ENCODE measurements at places on chromosomes 12 and 14.

DNA sequence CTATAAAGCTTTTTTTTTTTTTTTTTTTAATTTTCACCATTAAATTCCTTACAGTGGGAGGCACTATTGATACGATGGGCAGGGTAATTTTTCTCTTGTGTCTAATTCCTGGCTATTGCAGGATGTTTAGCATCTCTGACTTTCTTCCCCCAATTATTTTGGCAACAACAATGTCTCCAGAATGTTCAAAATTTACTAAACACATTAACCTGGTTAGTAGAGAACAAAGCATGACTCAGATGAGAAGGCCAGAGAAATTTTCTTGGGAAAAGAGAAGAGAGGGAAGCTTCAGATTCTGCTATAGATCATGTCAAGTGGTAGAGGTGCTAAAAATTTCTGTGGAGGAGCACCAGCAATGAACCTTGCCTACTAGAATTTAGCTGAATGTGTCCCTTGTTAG is 171.5 kb upstream of the PRICKLE1 start:
- no peak for DNase-seq

DNA sequence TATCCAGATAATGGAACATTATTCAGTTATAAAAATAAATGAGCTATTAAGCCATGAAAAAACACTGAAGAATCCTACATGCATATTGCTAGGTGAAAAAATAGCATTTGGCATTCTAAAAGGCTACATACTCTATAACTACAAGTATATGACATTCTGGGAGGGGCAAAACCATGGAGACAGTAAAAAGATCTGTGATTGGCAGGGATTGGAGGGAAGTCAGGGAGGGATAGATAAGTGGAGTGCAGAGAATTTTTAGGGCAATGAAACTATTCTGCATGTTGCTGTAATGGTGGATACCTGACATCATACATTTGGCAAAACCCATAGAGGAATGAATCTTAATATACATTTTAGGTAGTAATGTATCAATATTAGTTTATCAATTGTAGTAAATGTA is 63.1 kb upstream of the SLC38A2 start:
- DNase-seq: no peak

DNA sequence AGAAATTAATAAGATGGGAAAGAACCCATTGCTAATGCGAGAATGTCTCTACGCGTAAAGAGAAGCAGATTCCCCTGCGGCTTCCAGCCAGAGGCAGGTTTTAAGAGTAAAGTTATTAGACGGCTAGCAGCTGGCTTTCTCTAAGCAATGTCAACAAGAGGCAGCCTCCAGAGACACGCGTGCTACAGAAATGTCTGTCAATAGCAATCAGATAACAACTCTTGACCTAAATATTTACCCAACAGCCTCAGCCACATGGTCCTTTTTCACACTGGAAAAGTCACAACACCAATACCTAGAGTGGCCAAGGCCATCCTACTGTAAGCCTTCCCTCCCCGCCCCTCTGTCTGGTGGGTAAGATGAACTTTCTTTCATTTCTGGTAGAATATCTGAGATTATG is 146.0 kb upstream of the SFSWAP start:
- no peak for DNase-seq

- no peak for DNase-seq
These were observed 6.3 kb upstream of the HOXC4 start for GRCh38 chr12:54047160-54047963.

- DNase-seq: no peak
These were observed 33.5 kb downstream of the FZD10 start for GRCh38 chr12:130195776-130196175.

DNA sequence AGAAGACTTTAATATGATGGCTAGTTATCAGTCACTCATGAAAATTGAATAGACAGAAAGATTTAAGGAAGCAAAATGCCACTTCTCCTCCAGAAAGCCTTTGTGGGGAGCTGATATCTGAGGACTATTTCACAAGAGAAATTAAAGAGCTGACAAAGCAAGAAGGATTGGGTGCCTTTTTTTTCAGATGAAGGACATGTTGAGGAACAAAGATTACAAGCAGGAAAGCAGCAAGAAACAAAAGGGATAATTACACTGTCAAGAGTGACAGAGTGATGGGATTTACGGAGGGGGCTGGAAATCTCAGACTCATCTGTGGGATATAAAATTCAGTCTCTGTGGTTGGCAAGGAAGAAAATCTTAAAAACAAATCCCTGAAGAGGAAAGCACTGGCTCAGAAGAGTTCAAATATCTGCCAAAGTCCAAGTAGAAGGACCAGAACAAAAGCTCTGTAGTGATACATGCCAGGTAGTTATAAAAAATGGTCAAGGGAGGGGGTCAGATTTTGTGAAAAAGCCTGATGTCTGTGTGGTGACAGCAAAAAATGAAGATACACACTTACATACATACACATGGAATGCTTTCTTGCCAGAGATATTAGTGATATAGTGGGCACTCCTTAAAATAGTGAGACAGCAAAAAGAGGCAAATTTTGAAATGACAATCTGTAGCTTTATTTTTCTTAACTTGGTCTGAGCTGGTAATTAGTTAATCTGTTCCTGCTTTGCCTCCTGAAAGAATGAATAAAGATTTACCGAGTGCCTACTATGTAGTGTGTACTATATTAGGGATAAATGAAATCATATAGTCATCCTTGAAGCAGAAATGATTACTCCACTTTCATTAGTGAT is 62.9 kb downstream of the EPS8 start:
- DNase-seq: no peak

GRCh38 chr12:119115296-119115905 is 63.3 kb upstream of the HSPB8 start:
- DNase-seq: peak; percentile 27

DNA sequence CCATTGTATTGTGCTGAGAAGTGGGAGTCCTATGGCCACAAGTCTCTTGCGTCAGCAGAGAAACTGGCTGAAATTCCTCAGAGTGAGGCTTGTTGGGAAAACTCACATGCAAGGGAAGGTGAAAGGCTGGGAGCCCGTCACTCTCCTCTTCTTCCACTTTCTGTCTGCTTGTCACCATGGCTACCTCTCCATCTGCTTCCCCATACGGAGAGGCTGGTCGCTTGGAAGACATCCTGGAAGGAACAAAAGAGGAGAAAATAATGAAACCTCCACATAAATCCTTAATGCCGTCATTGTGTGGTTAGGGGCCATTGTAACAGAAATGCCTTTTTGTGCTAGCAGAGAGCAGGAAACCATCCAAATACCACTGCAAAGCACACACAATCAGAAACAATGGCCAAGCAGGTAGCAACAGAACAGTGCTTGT is 53.7 kb downstream of the SOX5 start:
- no peak for DNase-seq

DNA sequence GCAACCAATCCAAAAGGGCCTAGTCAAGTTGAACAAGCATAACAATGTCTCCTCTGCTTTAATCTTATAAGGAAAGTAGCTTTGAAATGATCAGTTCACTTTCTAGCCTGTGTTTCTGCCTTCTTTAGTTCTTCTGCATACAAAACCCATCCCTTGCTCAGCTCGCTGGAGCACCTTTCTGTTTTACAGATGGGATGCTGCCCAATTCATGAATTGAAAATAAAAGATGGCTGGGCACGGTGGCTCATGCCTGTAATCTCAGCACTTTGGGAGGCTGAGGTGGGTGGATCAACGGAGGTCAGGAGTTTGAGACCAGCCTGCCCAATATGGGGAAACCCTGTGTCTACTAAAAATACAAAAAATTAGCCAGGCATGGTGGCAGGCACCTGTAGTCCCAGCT is 4.5 kb upstream of the RFC5 start:
- DNase-seq: no peak

GRCh38 chr12:82963956-82964355 is 277.2 kb downstream of the TMTC2 start:
- DNase-seq: no peak

- peak; percentile 15 for DNase-seq
These were observed 971.7 kb downstream of the FSCB start for GRCh38 chr14:43535231-43535838.

GRCh38 chr12:98399532-98399931 is 115.9 kb upstream of the TMPO start:
- no peak for DNase-seq

Measured in HuH-7.5 (cell line).